Colonic mucosa (tissue), 4 donors: ENCODE measurements at places on chromosomes 5 and 9. TPM values are rescaled to one million over a fixed set of nuclear protein-coding genes. Genes with fewer than 3 reads are reported as not detected.

- DNase-seq, result no peak
Measured at GRCh38 chr5:178630951-178631350, 4.1 kb upstream of the CLK4 start.

GRCh38 chr5:166083183-166083959 lies 2208.1 kb upstream of the WWC1 start:
- DNase-seq, result no peak

DNA sequence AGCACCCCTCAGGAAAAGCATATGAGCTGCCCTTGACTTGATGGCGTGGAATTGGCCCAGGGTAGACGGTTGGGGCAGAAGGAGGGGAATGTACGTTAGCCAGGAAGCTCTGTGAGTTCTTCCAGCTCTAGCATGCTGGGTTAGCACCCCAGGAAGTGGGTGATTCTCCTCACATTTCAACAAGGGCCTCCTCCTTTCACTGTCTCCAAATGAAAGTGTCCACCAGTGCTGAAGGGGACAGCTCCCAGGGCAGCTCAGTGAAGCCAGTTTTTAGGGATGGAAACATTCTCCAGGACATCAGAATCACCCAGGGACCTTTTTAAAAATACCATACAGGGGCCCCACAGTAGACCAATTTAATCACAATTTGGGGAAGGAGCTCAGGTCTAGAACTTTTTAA lies 17.2 kb upstream of the AFAP1L1 start:
- no peak for DNase-seq

DNA sequence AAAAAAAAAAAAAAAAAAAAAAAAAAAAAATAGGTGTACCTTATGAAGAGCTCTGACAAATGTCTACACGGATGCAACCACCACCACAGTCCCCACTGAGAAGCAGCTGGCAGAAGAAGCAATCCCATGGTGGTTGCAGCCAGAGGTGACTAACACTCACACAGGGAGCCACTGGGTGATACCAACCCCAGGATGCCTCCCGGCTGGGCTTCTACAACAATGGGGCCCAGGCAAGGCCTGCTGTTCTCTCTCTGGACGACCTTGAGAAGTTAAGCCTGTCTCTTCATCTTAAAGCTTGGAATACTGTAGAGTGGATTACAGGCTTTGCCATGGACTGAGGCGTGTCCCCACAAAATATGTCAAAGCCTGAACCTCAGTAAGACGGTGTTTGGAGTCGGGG lies 104.1 kb downstream of the ROR2 start:
- DNase-seq, result no peak

- DNase-seq, result peak; percentile 27
Measured at GRCh38 chr5:135535820-135536801, at the start of gene NEUROG1. TSS of gene NEUROG1 (minus strand) at chr5:135535964. CDS start at chr5:135535690, 274 bp downstream.

DNA sequence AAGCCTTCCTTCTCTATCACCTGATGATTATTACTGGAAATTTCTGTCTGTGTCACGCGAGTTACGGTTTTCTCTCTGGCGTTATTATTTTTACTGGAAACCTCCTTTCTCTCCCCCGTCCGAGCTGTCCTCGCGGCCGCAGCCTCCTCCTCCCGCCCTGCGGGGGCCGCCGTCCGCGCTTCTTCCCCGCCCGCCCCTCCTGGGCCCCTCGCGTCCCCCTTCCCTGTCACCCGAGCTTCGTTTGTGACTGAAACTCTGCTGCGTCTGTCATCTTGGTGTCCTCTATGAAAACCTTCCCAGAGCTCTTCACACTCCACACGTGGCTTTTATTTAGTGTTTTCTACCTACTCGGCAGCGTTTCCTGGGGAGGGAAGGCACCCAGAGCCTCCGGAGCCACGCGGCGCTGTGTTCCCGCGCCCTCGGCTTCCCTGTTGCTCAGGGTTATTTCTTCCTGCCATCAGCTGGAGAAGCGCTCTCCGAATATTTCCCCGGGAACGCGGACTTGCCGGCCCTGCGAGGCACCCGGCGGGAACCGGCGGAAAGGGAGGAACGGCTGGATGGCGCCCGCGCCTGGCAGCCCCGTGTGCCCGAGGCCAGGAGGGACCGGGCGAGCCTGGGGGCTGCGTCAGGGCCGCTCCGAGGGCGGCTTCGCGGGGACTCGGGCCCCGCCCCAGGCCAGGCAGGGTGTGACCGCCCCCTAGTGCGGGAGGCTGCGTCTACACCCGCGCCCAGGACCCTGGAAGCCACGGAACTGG lies 33.9 kb downstream of the TRIP13 start:
- no peak for DNase-seq

DNA sequence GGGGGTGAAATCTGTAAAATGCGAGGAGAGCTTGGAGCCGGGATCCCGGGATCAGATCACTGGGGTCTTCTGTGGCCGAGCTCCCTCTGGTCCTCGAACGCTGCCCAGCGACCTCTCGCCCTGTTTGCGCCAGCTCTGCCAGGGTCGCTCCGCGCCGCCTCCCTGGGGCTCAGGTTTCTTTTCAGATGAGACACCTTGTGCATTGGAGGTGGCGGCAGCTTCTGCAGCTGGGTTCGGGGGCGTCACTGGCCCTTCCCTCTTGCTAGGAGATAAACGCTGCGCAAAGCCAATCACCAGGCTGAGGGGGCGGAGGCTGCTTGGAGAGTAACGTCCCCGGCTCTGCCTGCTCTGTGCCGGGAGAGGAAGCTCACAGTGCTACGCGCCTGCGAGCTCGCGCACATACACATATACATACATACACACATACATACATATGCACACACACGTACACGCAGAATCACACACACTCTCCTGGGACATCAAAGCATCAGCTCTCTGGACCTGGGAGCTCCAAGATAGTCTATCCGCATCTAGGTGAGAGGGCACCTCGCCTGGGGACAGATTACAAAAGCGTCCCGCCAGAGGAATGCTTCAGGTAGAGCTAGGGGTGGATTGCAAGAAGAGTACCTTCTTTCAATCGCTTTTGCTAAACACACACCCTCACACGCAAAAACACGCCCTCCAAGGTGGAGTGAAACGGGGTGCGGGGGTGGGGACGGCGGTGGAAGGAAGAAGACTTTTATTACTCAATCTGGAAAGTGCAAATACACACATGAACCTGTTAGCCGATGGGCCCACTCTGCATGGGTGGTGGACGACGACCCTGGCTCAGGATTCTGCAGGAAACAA lies at the start of gene ST8SIA4:
Gene ST8SIA4 (minus strand): TSS at position 244 of the 849 bp plus-strand sequence. CDS start 327 bp downstream, outside the sequence.
- peak; percentile 84 for DNase-seq

DNA sequence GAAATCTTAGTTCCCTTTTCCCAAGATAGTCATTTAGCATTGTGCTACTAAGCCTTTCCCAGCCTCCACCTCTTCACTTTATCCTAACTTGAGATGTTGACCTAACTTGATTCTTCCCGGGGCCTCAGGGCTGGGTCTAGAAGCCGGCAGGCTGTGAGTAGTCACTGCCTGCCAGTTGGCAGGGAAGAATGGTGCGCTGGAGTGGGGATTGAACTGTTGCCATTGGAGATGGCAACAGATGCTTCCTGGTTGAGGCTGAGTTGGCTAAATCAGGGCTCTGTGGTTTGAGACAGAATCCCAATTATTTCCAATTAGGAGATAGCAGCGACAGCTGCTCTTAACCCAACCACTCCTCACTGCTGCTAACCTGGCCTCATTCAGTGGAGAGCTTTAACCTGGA lies 343.1 kb downstream of the BRINP1 start:
- DNase-seq, result no peak

DNA sequence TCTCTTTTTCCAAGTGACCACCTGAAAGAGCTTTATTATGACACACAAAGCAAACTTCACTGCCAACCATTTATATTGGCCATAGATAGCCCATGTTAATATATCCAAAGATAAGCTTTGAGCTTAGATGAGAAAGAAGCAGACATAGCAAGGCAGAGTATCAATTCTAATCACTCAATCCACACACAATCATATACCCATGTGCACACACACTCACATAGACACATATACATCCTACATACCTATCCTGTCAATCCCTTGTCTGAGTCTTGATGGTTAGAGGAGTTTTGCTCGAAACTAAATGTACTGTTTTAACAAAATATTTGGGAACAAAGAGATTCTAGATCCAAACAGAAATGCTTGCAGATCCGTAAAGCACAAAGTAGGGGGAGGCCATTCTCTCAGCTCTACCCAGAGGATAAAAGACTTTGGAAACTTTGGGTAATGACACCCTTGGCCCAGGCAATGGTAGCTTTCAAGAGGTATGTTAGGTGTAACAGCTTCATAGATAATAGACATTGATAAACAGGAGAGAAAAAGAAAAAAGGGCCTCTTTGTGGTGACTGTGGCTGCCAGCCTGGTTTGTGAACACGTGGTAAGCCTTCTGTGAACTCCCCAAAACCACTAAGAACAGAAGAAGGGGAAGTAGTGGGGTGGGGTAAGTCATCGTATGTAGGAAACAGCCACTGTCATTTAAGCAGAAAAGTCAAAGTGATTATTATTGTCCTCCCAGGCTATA lies 121.6 kb downstream of the TLR4 start:
- no peak for DNase-seq

DNA sequence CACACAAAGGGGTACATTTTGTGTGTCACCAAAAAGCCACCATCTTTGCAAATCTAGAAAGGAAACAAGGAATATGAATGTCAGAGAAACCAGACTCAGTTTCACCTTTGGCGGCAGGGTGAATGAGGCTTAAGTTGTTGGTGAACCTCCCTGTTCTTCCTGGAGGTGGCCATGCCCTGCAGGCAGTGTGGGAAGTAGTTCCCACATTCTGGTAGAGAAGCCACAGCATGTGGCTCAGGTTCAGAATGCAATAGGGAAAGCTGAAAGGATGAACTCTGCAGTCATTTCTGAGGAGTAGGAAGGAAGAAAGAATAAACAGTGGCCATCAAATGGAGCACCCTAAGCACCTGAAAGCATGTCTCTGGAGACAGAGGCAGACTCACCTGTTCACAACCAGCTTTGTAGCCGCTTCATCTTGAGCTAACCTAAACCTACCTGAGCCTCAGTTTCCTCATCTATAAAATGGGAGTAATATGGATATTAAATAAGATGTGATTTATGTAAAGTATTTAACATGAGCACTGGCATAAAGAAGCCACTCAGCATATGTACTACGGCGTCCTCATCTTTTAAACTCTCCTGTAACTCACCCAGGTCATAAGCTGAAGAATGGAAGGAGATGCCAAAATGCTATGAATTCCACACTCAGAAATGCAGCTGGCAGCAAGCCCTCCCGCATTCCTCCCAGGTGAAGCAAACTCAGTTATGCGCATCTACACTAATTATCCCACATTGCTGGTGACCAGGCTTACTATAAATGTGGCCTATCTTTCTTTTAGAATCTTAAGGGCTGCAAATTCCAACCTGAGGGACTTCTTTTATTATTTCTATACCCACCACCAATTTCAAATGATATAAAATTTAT lies 86.0 kb downstream of the ZNF608 start:
- DNase-seq, result no peak

DNA sequence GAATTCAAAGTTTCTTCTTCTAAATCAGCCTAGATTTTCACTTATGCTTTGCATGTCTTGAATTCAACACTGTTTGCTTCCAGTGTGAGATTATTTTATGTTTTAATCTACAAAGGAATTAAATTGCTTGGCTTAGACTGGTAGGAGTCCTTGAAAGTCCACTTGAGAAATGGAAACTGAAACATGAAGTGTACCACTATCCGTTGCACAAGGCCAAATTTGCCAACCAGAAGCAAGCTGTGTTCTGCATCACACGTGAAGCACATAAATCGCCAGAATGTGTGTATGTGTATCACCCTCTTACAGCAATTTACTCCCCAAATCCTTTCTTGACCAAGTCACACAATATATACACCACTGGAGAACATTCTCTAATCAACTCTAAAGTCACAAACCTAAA lies 10.3 kb downstream of the SEMA6A start:
- DNase-seq, result no peak

The NEUROG1 gene
- total RNA-seq, result not detected

The NTNG2 gene
- 0.59 TPM for total RNA-seq

The BTNL8 gene
- total RNA-seq, result 51.6 TPM

The CKMT2 gene
- 2.0 TPM for total RNA-seq

The PITX1 gene
- 7.8 TPM for total RNA-seq

The IFNA21 gene
- total RNA-seq, result not detected

The GPR21 gene
- total RNA-seq, result 1.2 TPM

The LRRC26 gene
- total RNA-seq, result 95.8 TPM
